Kidney capillary endothelial cell (primary cell): ENCODE measurements at places on chromosomes 7 and 10.
A peak's percentile ranks its signal among the peaks of the same experiment; 100 is the strongest.

DNA sequence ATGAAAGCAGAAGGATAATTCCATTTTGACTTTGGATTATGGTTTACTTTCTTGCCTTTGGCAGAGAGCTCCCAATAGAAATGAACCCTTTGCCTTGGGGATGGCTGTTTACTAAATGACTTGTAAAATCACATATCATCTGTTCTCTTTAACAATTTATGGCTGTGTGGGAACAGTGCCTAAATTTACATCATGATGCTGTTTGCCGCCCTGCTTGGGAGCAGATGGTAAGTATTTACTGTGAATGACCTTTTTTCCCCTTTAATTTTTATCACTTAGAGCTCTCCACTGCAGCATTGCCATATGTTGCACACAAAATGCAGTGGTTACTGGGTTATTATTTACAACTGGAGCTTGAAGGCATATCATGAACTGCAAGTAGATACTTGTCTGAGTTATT lies 13.4 kb downstream of the HEPACAM2 start:
- DNase-seq, result no peak

- DNase-seq, result no peak
Observed at GRCh38 chr10:19843487-19843886, 27.3 kb downstream of the PLXDC2 start.

DNA sequence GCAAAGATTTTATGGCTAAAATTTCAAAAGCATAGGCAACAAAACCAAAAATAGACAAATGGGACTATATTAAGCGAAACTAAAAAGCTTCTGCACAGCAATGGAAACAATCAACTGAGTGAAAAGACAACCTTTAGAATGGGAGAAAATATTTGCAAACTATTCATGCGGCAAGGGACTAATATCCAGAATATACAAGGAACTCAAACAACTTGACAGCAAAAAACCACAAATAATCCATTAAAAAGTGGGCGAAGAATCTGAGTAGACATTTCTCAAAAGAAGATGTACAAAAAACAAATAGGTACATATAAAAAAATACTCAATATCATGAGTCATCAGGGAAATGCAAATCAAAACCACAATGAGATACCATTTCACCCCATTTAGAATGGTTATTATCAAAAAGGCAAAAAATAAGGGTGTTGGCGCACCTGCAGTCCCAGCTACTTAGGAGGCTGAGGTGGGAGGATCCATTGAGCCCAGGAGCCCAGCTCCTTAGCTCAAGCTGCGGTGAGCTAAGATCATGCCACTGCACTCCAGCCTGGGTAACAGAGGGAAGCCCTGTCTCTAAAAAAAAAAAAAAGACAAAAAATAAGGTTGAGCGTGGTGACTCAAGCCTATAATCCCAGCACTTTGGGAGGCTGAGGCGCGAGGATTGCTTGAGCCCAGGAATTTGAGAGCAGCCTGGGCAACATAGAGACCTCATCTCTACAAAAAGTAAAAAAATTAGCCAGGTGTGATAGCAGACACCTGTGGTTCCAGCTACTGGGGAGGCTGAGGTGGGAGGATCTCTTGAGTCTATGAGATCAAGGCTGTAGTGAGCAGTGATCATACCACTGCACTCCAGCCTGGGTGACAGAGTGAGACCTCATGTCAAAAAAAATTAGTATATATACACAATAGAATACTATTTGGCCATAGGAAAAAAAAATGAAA lies 4.2 kb upstream of the CCM2 start:
- no peak for DNase-seq

DNA sequence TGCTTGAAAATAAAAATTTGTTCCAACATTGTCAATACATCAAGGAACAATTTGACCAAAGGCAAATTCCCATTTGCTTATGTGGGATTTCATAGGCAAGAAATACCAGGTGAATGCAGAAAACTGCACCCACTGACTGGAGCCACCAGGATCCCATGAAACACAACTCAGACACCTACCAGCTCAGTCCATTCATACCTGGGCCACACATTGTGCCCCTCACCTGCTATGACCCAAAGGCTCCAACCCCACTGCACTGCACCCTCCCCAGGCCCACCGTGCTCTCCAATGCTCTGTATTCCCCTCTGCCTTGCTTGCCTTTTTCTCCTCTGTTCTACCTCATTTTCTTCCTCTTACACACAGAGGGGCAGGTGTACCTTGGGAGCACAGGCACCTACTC lies 5.3 kb downstream of the NCAPG2 start:
- no peak for DNase-seq

GRCh38 chr10:125084614-125085257 lies 75.6 kb downstream of the CTBP2 start:
- no peak for DNase-seq

DNA sequence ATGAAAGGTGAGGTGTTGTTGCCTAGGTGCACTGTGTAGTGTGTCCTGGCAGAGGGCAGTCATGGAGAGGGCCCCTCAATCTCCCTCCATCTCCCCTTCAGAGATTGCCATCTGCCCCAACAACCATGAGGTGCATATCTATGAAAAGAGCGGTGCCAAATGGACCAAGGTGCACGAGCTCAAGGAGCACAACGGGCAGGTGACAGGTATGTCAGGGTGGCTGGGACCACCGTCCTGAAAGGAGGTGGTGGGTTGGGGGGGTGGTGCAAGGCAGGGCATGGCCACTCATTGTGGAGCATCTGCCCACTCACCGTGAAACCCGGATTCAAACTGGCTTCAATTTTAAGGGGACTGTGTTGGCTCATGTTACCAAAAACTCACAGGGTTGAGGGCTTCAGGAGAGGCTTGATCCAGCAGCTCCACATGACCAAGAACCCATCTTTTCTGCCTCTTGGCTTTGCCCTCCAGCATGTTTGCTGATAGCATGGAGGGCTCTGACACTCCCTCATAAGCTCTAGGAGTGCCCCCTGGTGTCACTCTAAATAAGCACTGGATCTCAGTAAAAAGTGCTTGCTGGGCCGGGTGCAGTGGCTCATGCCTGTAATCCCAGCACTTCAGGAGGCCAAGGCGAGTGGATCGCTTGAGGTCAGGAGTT lies 12.2 kb downstream of the ARPC1B start:
- DNase-seq, result peak; percentile 43

DNA sequence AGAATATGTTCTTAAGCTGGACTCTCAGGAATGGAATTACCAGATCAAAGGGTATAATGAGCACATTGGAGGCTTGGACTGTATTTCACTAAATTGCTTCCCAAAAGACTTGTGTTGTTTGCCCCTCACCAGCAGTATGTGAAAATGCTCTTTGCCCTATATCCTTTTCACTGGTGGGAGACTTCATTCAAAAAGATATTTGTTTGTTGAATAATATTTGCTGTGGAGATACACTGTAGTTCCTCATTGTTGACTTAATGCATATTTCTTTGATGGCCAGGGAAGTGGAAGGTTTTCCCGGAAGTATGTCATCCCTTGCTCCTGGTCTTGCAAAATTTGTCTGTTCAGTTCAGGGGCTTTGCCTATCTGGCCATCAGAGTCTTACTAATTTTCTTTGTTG lies 19.4 kb downstream of the GSTO2 start:
- DNase-seq, result no peak

DNA sequence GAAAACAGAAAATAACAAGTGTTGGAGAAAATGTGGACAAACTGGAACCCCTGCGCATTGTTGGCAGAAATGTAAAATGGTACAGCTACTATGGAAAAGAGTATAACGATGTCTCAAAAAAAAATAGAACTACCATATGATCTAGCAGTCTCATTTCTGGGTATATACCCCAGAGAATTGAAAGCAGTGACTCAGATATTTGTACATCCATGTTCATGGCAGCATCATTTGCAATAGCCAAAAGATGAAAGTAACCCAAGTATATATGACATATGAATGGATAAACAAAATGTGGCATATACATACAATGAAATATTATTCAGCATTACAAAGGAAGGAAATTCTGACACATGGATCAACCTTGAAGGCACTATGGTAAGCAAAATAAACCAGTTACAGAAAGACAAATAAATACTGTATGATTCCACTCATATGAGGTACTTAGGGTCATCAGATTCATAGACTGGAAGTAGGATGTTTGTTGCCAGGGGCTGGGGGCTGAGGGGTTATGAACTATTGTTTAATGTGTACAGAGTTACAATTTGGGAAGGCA lies 4.9 kb downstream of the NRCAM start:
- DNase-seq, result peak; percentile 26

- no peak for DNase-seq
Observed at GRCh38 chr7:35035511-35035961, 1.7 kb downstream of the DPY19L1 start.

DNA sequence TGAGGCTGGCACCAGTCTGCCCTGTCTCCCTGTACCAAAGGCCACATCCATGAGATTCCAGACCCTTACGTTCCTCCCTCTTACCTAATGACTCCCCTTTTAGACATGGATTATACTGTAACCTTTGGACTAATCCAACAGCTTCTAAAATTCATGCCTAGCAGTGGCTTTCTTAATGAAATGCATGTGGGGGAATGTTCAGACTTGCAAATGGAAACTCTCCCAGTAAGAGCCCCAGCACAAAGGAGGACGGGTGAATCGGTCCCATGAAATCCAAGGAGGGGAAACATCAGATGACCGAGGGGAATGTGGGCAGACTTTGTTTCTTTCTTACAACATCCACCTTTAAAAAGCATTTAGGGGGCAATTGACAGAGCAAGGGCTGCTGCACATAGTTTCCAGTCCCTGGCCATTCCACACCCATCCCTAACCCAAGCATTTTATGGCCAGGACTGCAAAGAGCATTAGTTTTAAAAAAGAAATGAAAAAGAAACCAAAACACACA lies 71.5 kb downstream of the COL13A1 start:
- DNase-seq, result no peak

GRCh38 chr7:54166419-54166818 lies 375.8 kb upstream of the VSTM2A start:
- no peak for DNase-seq

DNA sequence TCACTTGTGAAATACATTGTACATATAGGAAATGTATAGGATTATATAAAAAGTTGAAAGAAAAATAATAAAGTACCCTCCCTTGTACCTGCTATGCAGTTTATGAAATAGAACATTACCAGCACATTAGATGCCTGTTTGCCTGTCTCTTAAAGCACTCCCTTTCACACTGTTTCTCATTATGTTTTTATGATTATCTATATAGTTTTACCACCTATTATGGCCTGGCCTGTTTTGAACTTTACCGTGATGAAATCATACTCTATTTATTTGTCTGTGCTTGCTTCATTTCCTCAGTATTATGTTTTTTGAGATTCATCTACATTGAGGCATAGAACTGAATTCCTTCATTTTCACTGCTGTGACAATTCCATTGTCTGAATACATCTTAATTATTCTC lies 41.1 kb downstream of the DGKB start:
- DNase-seq, result no peak

DNA sequence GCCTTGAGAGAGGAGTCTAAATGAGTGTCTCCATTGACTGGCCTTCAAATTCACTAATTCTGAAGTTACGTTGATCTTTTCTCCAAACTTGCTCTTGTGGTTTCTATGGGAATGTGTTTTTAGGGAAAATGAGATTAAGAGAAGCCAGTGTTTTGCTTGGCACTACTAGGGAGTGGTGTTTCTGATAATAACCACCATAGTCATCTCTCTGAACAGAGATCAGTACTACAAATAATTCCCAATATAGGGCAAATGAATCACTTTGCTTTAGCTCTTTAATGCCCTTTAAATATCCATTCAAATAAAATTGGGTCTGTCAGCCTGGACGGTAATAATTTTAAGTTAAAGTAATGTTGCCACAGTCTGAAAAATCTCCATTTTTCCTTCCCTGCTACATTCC lies 90.8 kb downstream of the NRF1 start:
- no peak for DNase-seq

DNA sequence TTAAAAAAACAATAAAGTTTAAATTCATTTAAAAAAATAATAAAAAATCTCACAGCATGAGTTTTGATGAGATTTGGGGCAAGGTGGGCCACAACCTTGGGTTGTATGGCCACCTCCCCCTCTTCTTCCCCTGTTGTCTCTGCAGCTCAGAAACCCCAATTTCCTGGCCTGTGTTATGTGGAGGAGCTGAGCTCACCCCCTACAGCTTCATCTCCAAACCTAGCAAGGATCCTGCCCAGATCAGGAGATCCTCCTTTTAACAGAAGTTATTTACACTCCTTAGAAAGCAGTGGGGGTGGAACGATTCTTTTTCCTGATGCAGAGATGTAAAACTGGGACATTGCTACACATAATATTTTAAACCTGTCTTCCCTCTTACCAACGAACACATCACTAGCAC lies 6.9 kb upstream of the SH2D4B start:
- no peak for DNase-seq

DNA sequence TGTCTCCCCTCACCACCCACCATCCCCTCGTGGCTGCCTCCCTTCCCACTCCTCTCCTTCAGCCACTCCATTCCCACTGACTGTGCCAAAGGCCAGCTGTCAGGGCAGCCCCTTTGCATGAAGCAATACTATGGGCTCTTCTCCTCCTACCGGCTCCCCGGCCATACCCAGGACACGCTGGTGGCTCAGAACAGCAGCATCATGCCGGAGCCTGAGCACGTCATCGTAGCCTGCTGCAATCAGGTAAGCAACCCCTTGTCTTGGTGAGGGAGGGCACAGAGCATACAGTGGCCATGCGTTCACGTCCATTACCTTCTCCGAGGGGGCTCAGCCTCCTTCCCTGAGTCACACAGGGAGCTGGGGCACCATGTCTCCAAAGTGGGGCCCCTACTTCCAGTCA lies 11.6 kb downstream of the CHAT start:
- DNase-seq, result no peak

- DNase-seq, result no peak
Observed at GRCh38 chr7:55730197-55730596, 132.4 kb downstream of the SEPTIN14 start.

DNA sequence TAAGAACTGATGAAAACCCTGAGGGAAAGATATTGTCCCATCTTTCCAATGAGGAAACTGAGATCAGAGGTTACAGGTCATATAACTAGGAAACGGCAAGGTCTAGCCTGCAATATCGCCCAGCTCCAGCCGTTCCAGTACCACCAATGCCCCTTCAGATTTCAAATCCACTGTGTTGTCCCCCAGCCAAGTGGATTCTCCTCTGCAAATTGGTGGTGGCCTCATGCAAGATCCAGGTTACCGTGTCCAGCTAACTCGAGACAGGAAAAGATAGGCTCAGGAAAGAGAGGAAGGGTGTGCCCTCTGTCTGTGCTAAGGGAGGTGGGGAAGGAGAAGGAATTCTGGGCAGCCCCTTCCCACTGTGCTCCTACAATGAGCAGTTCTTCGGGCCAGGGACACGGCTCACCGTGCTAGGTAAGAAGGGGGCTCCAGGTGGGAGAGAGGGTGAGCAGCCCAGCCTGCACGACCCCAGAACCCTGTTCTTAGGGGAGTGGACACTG lies 25.3 kb downstream of the PRSS2 start:
- DNase-seq, result no peak

- DNase-seq, result peak; percentile 73
Observed at GRCh38 chr10:75042292-75042974, 69.0 kb upstream of the SAMD8 start.

- DNase-seq, result no peak
Observed at GRCh38 chr10:14736600-14737081, 38.1 kb downstream of the FAM107B start.

DNA sequence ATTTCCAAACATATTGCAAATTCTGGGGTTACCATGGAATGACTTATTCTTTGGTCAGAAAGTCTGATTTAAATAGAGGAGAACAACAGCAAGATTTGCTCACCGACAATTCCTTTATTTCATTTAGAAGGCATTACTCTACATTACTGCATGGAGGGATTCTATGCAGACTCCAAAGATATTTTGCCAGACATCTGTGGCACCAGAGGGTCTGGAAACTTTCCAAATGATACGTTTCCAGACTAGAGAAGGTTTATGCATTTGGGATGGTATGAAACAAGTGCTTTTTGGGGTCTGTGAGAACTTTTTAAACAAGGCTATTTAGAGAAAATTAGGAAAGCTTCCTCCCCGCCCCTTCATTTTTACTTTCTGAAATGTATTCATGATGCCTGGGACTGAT lies 125.3 kb downstream of the SAMD9 start:
- DNase-seq, result no peak
